ENCODE measurements at places on chromosomes 6 and 20.

- DNase-seq: no peak
These were observed 58.3 kb downstream of the SNX9 start for GRCh38 chr6:157881342-157881741.

DNA sequence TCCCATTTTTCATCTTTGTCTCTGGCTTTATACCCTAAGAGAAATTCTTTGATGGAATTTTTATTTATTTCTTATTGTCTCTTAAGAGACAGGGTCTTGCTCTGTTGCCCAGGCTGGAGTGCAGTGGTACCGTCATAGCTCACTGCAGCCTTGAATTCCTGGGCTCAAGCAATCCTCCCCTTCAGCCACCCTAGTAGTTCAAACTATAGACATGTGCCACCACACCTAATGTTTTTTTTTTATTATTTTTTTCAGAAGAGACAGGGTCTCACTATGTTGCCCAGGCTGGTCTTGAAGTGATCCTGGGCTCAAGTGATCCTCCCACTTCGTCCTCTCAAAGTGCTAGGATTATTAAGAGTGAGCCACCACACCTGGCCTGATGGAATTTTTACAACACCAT lies 40.5 kb downstream of the FKBP5 start:
- DNase-seq: no peak

GRCh38 chr6:84137989-84138575 lies 89.4 kb downstream of the CEP162 start:
- DNase-seq: no peak

DNA sequence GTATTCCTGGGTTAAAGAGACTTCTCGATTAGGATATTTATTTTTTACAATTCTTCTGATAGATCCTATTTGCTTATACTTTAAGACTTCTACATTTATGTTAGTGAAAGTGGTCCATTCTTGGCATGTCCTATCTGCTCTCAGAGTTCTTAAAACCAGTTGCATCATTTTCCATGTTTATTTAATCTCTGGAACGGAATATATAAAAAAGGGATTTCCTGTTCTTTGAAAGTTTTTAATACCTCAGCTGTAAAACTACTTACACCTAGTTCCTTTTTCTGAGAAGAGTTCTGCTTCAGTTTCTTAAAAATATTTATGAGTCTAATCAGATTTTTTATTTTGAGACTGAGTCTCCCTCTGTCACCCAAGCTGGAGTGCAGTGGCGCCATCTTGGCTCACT lies 18.0 kb upstream of the MYL9 start:
- no peak for DNase-seq

DNA sequence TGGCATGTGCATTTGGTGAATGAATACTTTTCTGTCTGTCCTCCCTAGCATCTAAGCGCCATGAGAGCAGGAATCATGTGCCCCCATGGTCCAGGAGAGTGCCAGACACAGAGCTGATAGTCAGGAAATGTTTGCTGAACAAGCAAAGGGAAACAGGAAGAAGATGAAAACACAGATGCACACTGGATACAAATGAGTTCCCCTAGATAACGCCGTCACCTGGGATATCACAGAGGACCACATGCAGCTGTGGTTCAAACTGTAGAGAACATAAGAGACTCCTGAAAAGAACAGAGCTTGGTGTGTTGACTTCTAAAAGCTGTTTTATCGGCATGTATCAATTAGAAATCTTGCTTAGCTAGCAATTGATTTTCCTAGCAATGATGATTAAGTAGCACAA lies 293.7 kb downstream of the BTBD3 start:
- DNase-seq: no peak

DNA sequence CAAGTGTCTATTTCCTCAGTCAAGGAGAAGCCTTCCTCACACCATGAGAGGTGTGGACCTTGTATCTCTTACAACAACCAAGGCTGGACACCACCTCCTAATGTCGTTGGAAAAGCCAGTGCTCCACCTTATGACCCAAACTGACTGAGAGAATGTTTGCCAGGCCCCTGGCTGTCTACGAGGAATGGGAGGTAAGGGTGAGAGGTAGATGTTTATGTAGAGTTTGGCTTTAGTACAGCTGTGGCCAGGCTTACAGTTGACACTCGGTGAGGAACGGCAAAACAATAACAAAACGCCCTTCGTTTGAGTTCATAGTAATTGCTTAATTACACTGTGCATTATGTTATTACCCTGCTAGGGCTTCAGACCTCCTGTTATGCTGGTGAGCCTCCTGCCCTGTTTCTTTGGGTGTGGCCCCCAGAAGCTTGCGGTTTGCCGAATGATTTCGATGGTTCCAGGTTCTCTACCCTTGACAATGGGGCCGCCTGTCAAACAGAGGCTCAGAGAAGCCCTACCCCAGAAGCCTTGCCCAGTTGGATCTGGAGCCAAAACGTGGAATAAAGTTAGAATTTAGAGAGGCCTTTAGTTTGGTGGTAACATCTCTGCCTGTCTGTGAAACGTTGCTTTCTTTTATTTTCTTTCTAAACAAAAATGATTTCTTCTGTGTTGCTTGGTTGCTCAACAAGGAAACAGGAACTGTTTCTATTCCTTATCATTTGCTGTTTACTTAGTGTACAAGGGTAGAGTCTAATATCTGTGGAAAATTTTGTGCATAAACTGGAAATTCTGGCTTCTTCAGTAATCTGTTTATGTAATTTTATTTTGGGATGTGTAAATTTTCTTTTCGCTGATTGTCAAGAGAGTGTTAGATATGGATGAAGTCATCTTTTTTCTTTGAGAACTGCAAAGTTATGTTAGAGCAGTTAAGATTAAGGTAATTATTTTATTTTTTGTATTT lies 60.4 kb upstream of the FOXQ1 start:
- DNase-seq: no peak

GRCh38 chr6:149471801-149472200 lies 13.0 kb downstream of the ZC3H12D start:
- DNase-seq: no peak

DNA sequence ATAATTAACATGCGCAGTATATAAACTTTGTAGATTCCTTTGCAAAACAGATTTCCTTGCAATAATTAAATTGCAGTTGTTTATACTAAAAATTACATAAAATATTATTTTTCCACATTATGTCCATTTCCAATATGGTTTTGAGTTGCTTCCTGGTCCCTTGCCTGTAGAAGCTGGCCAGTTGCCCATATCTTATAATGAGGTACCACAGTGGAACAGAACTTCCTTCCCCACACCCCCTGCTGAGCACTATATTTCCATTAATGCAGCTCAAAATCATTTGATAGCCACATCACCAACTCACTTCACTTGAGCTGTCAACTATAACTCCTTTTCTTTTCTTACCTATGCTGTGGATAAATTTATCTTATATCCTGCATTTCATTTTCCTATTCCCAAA lies 194.6 kb downstream of the DST start:
- DNase-seq: no peak

DNA sequence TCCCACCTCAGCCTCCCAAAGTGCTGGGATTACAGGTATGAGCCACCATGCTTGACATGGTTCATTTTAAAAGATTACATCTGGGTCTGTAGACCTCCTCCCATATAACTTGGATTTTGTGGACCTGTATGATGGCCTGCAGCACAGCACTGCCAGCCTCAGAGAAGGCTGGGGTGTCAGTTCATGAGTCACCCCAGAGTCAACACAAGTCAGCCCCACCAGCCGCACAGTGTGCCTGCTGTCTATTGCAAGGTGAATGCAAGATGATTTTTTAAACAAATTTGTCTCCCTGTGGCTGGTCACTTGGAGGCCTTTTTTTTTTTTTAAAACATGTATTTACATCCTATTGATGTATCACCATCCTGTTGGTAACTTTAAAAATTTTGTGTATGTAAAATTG lies 76.7 kb downstream of the RREB1 start:
- no peak for DNase-seq

GRCh38 chr20:10462516-10462915 lies 27.4 kb downstream of the SLX4IP start:
- DNase-seq: no peak

GRCh38 chr6:42751055-42751454 lies 5.2 kb upstream of the TBCC start:
- no peak for DNase-seq

GRCh38 chr20:45545754-45546453 lies 1.3 kb downstream of the EPPIN start:
- no peak for DNase-seq

DNA sequence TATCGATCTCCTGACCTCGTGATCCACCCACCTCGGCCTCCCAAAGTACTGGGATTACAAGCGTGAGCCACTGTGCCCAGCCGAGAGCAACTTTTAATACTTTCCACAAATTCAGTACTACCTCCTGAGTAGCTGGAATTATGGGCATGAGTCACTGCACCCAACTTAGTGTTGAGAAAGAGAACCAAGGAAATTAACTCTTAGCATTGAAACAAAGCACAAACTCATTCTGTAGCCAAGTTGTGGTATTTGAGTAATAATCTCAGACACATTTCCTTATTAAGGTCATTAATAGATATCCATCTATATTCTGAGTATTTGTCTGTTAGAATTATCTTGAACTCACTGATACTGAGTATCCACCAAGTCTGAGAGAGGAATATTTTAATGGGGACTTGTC lies 14.3 kb upstream of the ELOVL2 start:
- DNase-seq: no peak

- no peak for DNase-seq
These were observed 28.1 kb downstream of the TOX2 start for GRCh38 chr20:43942667-43943285.

DNA sequence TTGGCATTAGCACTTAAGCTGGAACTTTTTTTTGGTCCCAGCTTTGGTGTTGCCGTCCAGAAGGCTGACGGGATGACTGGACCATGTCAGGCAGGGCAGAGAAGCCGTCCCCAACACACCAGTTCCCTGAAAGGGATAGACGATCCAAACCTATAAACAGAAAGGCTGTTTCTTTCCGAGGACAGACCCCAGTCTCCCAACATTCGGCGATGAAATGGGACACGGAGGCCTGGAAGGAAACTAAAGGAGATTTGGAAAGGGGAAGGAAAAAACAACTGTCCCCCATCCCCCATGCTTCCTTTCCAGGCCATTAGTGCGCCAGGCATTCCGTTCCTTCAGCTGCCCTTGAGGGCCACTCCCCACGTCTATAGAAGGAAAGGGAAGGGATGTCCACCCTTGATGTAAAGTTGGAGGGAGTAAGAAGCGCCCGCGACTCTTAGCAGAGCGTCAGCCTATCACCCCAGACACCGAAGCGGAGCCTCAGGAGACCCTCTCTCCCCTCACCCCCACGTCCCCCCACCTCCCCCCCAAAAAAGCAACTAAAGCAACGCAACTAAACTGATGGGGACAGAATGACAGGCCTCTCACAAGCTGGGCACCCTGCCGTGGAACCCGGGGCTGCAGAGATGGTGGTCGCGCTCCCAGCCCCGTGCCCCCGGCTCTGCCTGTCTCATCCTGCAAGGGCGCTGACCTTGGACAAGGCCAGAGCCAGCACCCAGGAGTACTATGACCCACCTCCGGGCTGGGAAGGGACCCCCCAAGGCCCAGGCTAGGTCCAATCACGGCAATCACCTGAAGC lies 638 bp downstream of the BLCAP start:
- DNase-seq: no peak

GRCh38 chr6:13485923-13486562 lies 1.4 kb downstream of the GFOD1 start:
- peak; percentile 29 for DNase-seq

GRCh38 chr6:163866192-163866591 lies 451.7 kb downstream of the QKI start:
- no peak for DNase-seq

DNA sequence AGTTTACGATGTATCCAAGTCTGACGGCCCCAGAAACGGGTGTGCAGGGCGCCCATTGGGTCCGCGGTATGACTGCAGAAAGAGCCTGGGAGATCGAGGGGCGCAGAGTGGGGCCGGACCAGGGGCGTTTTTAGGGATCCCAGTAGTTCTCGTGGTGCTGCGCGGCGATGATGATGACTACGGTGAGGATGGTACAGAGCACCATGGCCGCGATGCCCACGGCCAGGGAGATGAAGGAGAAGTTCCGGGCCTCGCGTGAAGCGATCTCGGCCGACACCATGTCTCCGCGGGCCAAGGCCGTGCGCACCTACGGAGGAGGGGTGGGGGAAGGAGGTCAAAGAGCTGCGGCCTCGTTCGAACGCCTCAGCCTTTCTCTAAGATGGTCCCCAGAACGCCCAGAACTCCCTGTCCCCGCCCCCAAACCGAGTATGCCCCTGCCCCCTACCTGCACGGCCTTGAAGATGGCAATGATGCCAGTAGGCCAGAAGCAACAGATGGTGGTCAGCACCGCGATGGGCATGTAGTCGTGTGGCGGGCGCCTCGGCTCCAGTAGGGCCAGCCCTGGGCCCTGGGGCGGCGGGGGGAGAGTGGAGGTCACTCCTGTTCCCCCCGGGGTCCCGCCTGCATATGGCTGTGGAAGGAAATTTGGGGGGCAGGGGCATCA lies 2.5 kb downstream of the PRRT1 start:
- DNase-seq: no peak

GRCh38 chr6:124961777-124962638 lies at the start of gene RNF217:
TSS of gene RNF217 (plus strand) at chr6:124962437. CDS start at chr6:124962545, 108 bp downstream.
- DNase-seq: peak; percentile 40

- peak; percentile 30 for DNase-seq
These were observed 39.2 kb upstream of the TPD52L1 start for GRCh38 chr6:125114248-125114858.

DNA sequence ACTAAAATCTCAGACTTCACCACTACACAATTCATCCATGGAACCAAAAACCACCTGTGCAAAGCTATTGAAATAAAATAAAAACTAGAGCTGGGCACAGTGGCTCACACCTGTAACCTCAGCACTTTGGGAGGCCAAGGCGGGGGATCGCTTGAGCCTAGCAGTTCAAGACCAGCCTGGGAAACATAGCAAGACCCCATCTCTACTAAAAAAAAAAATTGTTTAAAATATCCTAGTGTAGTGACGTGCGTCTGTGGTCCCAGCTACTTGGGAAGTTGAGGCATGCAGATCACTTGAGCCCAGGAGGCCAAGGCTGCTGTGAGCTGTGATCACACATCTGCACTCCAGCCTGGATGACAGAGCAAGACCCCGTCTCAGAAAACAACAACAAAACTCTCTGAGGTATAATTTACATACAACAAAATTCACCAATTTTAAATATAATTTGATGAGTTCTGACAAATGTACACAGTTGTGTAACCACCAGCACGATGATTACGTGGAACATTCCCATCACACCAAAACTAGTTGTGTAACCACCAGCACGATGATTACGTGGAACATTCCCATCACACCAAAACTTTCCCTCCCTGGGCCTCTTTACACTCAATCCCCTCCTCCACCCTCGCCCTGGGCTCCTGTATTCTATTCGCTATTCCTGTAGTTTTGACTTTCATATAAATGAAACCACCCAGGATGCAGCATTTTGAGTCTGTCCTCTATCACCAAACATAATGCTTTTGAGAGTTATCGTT lies 107.5 kb downstream of the TAF4 start:
- DNase-seq: no peak

GRCh38 chr6:135085700-135086413 lies 31.2 kb upstream of the HBS1L start:
- no peak for DNase-seq

DNA sequence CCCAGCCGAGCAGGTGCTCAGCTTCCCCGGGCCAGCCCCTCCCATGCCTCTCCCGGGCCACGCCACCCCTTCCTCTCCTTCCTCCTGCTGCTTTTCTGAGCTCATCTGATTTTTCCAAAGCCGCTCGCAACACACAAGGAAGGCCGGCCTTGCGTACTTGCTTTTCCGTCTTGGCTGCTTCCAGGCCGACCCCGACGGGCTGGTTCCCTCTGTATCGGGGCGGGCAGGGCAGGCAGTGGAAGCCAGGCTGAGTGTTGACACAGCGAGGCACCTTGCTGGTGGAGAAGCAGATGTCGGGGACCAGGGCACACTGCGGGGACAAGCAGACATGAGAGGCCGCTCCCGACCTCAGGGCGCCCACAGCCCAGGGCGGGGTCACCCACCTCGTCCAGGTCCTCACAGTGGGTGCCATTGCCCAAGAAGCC lies 21.1 kb downstream of the THBS2 start:
- no peak for DNase-seq

GRCh38 chr6:44859901-44860410 lies 468.2 kb upstream of the RUNX2 start:
- no peak for DNase-seq
